ENCODE measurements at places on chromosomes 7 and 10.

- DNase-seq = no peak
Measured at GRCh38 chr7:108026647-108027046, 23.7 kb upstream of the LAMB1 start.

DNA sequence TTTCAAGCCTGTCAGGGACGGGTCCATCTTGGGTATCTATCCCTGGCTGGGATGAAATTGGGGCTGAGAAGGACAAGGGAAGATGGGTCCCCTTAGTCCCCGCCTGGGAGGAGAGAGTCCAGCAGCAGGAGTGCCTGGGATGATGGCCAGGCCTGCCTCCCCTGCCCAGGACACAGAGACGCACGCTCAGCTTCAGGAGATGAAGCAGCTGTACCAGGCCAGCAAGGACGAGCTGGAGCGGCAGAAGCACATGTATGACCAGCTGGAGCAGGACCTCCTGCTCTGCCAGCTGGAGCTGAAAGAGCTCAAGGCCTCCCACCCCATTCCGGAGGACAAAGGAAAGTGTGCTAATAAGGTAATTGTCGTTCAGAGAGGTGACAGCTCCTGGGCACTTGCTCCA is 15.4 kb downstream of the CCDC136 start:
- DNase-seq = no peak

- DNase-seq = no peak
Measured at GRCh38 chr10:13376746-13377145, 28.7 kb upstream of the SEPHS1 start.

GRCh38 chr7:31410265-31410664 is 69.7 kb upstream of the NEUROD6 start:
- DNase-seq = no peak

DNA sequence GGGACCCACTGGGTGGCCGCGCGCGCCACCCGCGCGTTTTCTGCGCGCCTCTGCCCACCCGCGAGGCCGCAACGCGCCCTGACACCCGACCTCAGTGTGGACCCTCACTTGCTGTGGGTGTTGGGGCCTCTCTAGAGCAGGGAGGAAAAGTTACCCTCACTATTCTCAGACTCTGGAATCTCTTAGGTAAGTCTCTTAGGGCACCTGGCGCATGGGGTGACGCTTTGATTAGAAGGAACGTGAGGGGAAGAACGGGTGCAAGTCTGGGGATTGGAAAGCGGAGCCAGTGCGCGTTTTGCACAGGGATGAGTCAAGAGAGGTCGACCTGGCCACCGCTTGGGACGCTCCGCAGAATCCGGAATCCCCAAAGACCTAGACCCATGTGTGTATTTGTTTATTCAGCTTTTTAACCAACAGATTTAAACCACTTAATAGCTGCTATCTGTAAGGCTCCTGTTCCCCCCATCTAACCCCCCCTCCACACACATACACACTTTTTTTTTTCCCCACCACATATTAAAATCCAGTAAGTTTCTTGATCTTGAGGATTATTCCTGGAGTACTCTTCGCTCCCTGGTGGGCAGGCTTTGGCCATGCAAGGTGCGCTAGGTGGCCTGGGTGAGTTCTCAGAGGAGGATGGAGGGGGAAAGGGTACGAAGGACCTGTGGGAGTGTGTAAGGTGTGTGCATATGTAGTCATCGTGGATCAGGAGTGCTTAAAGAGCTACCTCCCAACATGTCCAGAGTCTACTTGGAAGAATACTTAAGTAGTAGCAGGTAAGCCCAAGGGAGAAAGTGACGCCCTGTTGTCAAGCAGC is 169.1 kb upstream of the PPP1R3A start:
- no peak for DNase-seq

GRCh38 chr10:131577178-131577555 is 265.6 kb upstream of the TCERG1L start:
- DNase-seq = no peak

Data from activated CD4-positive, alpha-beta T cell treated with anti-CD3 and anti-CD28 coated beads, Interleukin-2, Interleukin-6, amounts not matched to agents 100 ng/mL and 50 ng/mL, durations not matched to agents 16 hours and 8 hours (primary cell).